ENCODE measurements at places on chromosomes 2 and 18.

GRCh38 chr2:183868153-183868552, 730.2 kb upstream of the ZNF804A start:
- no peak for DNase-seq

DNA sequence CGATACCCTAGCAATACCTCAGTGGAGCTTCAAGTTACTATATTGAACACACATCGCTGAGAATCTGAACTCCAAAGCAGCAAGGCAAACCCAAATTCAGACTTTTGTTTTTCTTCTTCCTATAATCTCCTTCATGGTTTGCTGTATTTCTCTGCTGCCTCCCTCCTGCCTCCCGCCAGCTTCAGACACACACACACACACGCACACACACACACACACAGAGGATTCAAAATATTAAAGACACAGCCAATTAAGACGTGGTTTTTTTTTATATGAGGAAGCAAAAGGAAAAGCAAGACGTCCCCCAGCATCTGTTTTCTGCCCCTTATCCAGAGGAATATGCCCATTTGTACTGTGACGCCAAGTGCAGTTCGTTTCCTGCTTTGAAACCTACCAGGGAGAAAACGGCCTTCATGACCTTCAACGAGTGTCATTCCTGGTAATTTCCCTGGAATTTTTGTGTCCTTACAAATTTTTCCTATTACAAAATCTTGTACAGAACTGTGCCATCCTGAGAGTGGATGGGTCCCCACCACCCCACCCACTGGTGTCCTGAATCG, 547.9 kb upstream of the ID2 start:
- DNase-seq: no peak

DNA sequence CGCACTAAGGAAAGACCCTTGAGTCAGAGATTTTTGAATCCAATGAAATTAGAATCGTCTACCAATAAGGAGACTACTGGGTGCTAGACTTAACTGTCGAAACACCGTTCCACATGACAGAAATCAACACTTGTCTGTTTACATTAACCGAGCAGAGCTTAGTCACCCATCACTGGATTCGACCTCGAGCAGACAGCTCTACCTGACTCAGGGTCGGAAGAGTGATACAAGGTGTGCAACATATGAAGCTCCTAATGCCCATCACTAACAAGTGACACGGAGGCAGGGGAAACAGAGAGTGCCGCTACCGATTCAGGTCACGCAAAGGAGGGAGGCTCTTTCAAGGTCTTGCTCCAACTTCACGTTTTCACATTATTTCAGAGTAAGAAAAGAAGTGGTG, 54.2 kb upstream of the FZD5 start:
- no peak for DNase-seq

GRCh38 chr2:15943378-15944280, 3.3 kb downstream of the MYCN start:
- DNase-seq: no peak

GRCh38 chr2:40872580-40872979, 420.7 kb upstream of the SLC8A1 start:
- no peak for DNase-seq

DNA sequence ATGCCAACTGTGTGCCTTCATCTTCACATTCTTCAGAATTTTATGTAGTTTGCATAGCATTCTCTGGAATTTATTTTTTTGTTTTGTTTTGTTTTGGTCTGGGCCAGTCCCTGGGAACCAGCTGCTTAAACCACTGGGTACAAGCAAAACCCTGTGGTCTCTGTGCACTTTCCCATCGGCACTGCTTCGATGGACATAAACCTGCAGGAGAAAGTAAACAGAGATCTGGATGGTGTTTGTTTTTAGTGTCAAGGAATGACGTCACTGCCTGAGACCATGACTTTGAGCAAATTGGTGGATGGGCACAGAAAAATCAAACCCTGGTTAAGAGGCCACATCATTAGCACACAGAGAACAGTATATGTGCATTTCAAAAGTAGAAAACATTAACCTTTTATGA, 64.7 kb upstream of the RASGRP3 start:
- no peak for DNase-seq

DNA sequence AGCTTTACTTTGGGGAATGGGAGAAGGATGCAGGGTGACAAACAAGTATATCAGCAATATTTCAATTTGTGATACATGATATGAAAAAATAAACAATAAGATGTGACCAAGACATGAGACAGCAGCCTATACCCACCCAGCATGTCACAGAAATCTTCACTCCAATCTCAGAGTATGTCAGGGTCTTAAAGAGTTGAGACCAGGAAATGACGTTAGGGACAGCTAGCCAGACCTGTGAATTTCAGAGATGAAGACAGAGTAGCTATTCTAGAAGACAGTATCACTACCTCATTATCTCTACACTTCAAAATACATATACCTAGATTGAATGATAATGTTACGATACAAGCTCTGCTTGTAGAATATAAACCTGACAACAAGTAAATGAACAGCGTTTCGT, 282.8 kb downstream of the ZEB2 start:
- DNase-seq: no peak

- no peak for DNase-seq
Observed at GRCh38 chr2:203806761-203807160, 60.8 kb upstream of the CTLA4 start.

DNA sequence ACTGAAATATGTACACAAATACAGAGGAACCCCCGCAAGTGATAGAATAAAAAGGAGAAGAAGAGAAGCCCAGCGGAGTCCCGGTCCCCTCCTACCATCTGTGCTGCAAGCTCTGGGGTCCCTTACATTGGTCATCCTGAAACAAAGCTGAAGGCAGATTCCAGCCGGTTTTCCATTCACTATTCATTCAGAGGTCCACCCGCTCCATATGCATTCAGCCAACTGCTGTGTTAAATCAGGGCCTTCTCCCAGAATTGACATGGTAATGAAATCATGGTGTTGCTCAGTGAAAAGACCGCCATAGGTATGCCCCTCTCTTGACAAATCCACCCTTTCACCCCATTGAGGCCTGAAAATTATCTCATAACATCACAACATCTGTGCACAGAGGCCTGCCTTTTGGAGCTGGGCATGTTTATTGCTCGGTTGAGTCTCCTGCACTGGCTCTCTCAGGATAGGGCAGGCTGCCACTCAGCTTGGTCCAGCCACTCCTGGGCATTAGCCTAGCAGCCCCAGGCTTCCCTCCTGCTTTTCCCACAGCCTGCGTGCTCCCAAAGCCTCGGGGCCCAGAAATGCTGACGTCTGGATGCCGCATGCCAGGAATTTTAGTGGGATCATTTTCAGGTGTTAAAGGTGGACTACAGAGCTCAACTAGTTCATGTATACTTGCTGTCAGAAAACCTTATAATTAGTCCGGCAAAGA, 39.3 kb upstream of the ID2 start:
- DNase-seq: no peak

DNA sequence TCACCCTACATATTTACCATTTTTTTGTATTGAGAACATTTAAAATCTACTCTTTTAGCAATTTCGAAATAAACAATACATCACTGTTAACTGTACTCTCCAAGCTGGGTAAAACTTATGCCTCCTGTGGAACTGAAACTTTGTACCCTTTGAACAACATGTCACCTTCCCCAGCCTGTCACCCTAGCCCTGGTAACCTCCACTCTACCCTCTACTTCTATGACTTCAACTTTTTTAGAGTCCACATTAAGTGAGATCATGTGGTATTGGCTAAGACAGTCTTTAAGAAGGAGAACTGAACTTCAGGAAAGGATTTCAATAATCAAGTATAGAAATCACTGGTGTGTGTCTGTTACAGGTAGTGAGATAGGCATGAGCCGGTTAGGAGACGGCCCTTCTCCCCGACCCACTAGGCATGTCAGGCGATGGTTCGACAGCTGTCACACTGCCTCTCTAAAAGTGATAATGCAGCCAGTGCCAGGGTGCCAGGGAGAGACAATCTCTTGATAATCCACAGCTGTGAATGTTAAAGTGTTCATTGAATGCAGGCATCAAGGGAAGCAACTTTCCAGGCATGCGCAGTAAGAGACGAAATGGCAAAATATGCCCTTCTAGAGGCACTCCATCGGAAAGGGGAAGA, 74.6 kb upstream of the RNF152 start:
- no peak for DNase-seq

- no peak for DNase-seq
Observed at GRCh38 chr2:241769819-241770184, 6.8 kb upstream of the GAL3ST2 start.

DNA sequence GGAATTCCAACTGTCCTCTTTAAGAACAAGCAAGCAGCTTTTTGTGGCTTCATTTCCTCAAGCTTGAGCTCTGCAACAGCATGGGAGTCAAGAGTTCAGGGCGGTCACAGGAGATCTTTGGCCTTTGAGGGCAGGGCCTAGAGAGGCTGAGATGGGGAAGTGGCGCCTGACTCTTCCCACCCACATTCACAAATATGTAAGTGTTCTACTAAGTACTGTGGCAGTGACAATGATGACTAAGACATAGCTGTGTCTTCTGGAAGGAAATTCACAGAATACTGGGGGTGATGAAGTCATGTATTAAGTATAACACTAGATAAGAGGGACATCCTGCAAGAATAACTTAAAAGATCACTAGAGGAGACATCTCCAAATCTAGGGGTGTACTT, 15.0 kb downstream of the RND3 start:
- DNase-seq: no peak

All from activated CD4-positive, alpha-beta memory T cell treated with anti-CD3 and anti-CD28 coated beads, Interleukin-2, amount 10 ng/mL, durations not matched to agents 7 days and 5 days (primary cell).